ENCODE measurements at places on chromosomes 1 and 21.
A peak's percentile ranks its signal among the peaks of the same experiment; 100 is the strongest.

- peak; percentile 69 for DNase-seq
Measured at GRCh38 chr1:152182944-152183361, 23.9 kb upstream of the RPTN start.

- no peak for DNase-seq
Measured at GRCh38 chr1:116878804-116879477, 30.8 kb upstream of the PTGFRN start.

DNA sequence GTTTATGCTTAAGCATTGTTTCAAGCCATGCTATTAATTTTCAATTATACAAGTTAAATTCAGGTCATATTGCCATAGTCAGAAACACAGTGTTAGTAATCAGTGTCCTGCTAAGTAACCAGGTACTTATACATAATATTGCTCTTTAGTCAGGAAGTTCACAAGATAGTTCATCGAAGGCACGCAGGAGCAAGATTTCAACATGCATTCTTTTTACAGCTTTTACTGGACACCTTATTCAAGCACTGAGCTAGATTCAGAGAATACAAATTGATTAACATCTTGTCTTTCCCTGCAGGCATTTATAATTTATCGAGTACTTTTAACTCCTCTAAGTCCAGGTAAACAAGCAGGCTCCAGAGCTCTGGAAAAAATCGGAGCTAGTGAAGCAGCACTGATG, 202.3 kb upstream of the BRINP3 start:
- DNase-seq, result no peak

GRCh38 chr1:57013522-57013921, 47.7 kb upstream of the C8B start:
- no peak for DNase-seq

- DNase-seq, result no peak
Measured at GRCh38 chr1:38834937-38835827, 24.4 kb downstream of the RRAGC start.

GRCh38 chr1:48776393-48777218, at the start of gene BEND5:
BEND5 (minus strand) TSS chr1:48776891; CDS start chr1:48776831, 60 bp downstream.
- no peak for DNase-seq

GRCh38 chr1:157163273-157164127, 25.3 kb upstream of the ETV3 start:
- DNase-seq, result no peak

DNA sequence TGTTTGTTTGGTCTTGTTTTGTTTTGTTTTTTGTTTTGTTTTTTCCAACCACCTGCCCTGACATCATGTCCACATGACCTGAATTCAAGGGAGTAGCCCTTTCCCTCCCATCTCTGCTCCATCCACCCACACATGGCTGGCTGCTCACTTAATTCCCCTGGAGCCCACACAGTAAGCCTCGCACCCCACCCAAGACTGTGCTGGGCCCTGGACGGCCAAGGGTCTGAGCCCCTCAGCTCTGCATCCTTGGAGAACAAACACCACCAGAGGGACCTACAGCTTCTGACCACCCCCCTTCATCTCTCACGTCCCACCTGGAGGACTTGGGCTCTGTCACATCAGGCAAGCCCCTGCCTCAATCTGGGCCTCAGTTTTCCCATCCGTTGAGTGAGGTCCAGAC, 39.1 kb downstream of the MATN1 start:
- DNase-seq, result no peak

DNA sequence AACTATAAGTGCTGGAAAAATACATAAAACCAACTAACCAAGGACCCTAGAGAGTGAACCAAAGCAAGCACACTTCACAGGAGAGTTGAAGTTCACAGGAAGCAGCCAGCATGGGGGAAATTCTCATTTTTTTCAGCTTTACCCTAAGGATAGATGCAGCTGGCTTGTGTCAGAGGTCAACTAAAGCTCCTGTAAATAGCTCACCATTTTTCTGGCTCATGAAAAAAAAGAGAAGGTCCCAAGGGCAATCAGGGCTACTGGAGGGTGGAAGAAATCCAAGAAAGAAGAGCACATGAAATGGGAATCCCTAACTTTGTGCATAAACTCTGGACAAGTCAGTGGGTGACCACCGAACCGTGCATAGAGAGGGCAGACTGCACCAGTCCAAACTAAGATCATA, 58.3 kb downstream of the KCNJ15 start:
- no peak for DNase-seq

- no peak for DNase-seq
Measured at GRCh38 chr1:216049741-216050430, 373.4 kb downstream of the USH2A start.

GRCh38 chr1:42774928-42775526, 8.0 kb downstream of the C1orf50 start:
- DNase-seq, result no peak

DNA sequence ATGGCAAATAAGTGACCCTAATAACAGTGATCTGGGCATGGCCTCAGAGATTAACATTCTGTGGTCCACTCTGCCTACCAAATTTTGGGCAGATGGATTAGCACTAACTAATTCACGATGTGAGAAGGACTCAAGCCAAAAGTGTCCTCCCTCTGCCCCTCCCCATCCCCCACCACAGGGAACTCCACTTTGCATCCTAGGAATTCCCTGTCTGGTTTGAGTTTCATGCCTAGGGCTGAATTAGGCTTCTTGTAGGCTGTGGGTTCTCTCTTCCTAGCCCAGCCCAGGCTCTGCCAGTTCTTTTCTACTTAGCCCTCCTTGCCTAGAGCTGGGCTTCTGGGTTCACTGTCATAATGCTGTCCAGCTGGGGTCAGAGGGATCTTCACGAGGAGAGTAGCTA, 64.1 kb downstream of the ATP2B4 start:
- DNase-seq, result no peak

DNA sequence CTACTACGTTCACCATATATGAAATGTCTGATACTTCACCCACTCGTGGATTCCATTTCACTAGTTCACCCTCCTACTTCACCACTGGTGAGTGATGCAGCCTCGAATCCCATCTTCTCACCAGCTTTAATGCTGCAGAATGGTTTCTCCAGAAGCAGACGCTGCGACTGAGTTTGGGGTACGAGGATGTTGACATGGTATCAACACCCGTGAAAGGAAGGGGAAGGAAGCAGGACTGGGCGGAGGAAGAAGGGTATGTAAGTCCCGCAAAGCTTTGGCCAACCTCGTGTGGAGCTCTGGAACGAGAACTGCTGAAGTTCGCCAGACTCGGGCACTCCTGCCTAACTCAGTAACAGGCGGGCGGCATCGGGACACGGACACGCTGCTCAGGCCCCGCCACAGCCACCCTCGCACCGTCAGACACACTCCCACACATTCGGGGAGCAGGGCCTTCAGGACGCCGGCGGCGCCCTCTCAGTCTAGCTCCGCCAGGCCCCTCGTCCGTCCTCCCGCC, 833 bp upstream of the DIP2A start:
- DNase-seq, result no peak

- DNase-seq, result no peak
Measured at GRCh38 chr1:247638011-247638410, 32.6 kb downstream of the OR2G3 start.

GRCh38 chr21:36487641-36488307, 7.9 kb upstream of the CLDN14 start:
- no peak for DNase-seq

GRCh38 chr1:68976916-68977610, 480.2 kb upstream of the DEPDC1 start:
- DNase-seq, result no peak

DNA sequence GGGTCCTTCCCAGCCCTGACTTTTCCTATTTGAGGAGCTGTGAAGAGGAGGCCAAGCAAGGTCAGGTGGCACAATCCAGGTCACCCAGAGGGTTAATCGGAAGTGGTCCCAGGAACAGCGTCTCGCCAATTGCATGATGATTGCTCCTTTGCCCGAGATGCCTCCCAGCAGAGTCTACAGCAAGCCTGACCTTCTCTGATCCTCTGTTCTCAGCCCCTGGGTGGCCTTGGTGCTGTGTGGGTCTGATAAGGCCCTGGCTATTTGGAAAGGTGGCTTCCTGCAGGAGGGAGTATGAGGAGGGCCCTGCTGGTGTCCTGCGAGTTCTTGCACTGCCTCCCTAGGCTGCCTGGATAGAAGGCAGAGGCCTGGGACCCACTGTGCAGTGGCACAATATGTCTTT, 116.2 kb downstream of the FOXD2 start:
- no peak for DNase-seq

DNA sequence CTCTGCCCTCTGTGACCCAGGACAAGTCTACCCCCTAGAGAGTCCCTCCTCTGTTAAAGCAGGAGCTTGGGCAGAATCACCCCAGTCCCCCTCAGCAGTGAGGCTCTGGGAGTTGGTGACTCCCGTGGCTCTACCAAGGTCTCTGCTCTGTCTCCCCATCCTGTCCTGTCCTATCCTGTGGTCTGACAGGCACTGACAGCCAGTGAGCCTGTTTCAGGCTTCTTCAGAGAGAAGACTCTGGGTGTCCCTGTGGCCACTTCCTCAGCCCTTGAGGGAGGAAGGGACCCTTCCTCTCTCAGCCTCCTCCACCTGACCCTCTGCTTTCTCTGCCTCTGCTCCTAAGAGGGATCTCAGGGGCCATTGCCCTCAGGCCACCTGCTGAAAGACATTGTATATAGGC, 148.7 kb downstream of the FCRL5 start:
- DNase-seq, result no peak

DNA sequence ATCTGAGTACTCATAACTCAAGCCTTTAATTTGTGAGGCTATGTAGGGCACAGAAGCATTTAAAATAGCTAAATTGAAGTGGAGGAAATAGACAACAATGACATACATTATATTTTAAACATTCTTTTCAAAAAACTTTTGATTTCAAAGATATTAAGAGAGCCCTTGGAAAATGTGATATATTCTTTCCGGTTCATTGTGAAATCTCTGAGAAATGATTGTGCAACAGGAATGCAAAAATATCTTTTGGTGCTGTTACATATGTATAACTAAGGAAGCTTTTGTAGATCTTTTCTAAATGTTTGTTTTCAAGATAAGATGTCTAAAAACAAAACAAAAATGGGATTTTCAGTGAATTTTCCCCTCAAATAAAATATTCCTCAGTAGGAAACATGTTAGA, 185.2 kb downstream of the LEPR start:
- no peak for DNase-seq

DNA sequence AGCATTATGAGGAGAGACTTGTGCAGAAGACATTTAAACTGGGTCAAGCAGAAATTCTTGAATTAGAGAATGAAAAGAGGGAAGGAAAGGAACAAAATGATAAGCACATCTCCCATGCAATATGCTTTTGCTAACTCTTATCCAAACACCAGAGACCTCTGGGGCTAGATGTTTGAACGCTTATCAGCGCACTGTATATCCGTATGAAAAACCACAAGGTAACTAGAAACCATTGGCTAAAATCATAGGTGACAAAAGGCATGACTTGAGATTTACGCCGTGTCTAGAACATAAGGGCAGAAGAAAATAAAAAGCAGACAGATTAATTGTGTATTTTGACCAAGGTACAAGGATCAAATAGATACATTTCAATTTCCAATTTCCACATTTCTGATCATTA, 38.0 kb upstream of the TIAM1 start:
- DNase-seq, result no peak

DNA sequence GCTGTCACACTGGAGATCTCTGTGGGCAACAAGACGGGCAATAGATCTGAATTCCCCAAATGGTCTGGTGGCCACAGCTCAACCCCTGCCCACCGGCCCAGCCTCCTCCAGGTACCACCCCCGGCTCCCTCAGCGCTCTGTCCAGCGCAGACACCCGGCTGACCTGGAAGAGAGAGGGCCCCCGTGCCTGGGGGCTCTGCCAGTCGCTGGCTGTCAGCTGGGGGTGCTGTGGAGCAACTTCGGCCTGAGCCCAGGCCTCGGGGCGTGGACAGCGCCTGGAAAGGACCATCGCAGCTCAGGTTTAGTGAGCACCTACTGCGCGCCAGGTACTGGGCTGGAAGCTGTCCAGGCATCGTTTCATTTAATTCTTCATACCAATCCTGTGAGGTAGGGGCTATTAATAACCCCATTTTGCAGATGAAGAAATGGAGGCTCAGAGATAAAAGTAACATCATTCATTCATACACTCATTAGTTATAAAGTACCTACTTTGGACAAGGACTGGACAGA, 51.0 kb downstream of the AHDC1 start:
- DNase-seq, result no peak

- no peak for DNase-seq
Measured at GRCh38 chr1:49225464-49225863, 448.8 kb upstream of the BEND5 start.

DNA sequence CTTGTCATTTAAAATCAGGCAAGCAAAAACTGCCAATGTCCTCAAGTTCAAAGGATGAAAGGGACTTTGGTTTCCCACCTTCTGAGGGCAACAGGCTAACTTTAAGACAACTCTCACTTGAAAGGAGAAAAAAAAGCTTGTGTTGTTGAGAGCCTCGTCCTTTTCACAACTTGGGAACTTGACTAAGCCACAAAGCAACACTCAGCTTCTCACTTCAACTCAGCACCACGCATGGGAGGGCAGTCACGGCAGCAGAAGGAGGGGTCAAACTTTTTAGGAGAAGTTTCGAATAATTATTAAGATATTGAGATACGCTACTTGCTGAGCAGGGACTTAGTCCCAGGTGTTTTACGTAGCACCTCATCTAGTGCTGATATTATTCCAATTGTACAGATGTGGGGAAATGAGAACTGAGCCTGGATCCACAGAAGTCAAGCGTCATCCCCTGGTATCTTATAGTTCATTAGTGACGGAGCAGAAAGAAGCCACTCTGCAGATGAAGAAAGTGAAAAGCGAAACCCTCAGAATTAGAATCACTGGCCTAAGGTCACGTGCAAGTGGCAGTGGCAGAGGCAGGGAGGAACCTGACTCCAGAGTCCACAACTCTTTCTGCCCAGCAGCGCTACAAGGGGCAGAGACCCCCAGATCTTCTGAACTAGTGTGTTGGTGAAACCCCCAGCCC, 83.6 kb downstream of the JAK1 start:
- no peak for DNase-seq

DNA sequence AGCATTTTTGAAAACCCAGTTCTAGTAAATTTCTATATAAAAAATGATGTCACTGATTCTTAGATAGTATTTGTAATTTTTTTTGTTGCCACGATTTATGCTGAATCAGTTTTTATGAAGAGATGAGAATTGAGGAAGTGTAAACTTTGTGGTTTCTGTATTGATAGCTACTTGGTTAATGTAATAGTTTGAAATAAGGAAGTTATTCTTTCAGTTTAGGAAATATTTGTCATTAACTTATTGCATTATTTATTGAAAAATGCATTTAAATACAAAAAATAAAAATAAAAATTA, 97.8 kb downstream of the ZFYVE9 start:
- DNase-seq, result no peak

- DNase-seq, result no peak
Measured at GRCh38 chr1:92563457-92564216, 76.9 kb upstream of the GFI1 start.

DNA sequence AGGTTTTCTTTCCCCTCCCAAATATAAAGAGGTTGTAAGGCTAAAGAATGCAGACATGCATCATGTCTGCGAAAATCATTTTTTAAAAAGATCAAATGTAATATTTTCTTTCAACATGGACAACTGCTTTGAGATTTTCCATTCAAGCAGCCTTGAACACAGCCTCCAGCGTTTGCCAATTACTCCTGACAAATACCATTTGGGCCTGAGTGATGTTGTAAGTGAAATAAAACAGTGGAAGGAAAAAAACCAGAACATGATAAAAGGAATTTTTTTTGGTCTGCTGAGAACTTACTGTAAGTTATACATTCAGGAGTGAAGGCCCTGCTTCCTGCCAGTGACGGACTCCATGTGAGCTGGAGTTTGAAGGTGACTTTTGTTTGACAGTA, 37.2 kb downstream of the SETD4 start:
- DNase-seq, result no peak
